ENCODE measurements at places on chromosomes 3 and 15.

DNA sequence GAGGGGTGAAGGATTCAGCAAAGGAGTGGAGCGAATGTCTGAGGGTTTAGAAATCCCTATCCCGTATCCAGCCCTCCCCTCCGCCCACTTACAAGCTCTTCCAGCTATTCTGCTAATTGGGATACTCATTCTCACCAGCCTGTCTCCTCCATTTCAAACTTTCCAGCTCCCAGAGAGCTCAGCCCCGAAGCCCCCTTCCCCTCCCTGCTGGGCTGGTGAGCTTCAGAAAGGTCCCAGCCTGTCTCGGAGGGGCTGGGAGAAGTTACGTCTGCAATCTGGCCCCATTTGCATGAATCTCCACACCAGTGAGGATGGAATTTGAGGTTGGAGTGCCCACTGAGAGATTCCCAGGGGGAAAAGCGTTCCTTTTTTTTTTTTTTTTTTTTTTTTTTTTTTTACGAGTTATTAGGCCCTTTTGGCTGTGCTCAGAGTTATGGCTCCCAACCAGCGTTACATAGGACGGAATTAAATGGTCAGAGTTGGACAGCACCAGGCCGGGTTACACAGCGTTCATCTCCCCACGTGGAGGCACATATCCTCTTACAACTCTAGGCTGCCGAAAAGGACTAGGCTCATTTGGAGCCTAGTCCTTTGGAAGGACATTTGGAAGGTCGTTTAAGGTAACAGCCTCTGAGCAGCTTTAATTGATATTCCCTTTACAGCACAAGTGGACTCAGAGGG lies 34.6 kb downstream of the FGD5 start:
- H3K4me3 ChIP-seq, result no peak overlapping the region
- peak overlapping the region; percentile 71 for H3K27ac ChIP-seq
- peaks cover 28% of the 10 kb centered on the region for H3K4me1 ChIP-seq
- DNase-seq, result no peak
- H3K36me3 ChIP-seq, result no peaks in the 10 kb centered on the region

DNA sequence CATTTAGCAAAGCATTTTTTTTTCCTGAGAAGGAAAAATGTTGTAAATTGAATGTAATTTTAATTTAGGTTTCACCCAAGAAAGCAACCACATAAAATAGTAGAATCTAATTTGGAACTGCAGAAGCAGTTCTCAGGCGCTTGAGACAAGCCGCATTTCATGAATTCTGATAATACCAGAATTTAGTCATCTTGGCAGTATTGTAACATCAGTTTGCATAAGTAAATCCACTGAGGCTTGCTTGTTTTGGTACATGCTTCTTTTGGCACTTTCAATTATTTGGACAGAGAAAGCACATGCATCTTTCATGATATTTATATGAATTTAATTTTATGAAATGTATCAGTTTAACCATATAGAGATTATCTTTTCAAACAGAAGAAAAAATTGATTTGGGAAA lies 389.7 kb upstream of the ROBO1 start:
- H3K4me1 ChIP-seq, result no peaks in the 10 kb centered on the region
- no peak overlapping the region for H3K4me3 ChIP-seq
- no peak for DNase-seq
- no peak overlapping the region for H3K27ac ChIP-seq
- H3K27me3 ChIP-seq, result no peaks in the 10 kb centered on the region

DNA sequence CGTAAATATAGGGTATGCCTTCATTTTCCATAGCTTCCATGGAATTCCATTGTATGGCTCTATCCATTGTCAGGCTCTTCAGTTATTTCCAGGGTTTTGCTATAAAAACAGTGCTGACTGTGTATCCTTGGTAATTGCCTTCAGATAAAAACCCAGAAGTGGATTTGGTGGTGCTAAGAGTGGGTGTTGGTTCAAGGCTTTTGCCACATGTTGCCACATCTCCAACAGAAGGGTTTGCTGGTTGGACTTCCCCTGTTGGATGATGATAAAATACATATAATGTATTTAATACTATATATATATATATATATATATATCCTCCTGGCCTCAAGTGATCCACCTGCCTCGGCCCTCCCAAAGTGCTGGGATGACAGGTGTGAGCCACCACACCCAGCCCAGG lies 97.8 kb downstream of the FLNB start:
- peaks cover 76% of the 10 kb centered on the region for H3K36me3 ChIP-seq
- H3K27ac ChIP-seq, result no peak overlapping the region
- no peak for DNase-seq

DNA sequence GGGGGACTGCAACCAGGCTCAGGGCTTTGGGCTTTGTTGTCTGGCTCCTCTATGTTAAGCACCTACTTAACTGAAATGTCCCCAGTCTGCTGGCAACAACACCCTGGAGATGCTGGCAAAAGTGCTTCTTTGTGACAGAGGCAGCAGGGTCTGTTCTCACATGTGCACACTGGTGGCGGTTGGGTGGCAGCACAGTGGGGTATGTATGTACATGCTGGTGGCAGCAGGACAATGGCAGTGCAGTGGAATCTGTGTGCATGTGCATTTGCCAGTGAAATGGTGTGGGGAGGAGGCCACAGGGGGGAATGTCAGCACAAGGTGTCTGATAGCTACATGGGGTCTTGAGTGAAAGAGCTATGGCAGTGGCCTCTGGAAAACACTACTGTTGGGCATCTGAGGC lies 830.3 kb downstream of the DIPK2A start:
- H3K27me3 ChIP-seq, result no peaks in the 10 kb centered on the region
- H3K27ac ChIP-seq, result no peak overlapping the region
- H3K4me3 ChIP-seq, result no peak overlapping the region
- no peak for DNase-seq

GRCh38 chr3:102727340-102727739 lies 292.5 kb downstream of the ZPLD1 start:
- H3K27ac ChIP-seq, result no peak overlapping the region
- no peaks in the 10 kb centered on the region for H3K4me1 ChIP-seq
- DNase-seq, result no peak
- no peak overlapping the region for H3K4me3 ChIP-seq
- H3K36me3 ChIP-seq, result 0 out of 2 replicates have a peak, but pooled peaks cover under 1% of the 10 kb centered on the region

DNA sequence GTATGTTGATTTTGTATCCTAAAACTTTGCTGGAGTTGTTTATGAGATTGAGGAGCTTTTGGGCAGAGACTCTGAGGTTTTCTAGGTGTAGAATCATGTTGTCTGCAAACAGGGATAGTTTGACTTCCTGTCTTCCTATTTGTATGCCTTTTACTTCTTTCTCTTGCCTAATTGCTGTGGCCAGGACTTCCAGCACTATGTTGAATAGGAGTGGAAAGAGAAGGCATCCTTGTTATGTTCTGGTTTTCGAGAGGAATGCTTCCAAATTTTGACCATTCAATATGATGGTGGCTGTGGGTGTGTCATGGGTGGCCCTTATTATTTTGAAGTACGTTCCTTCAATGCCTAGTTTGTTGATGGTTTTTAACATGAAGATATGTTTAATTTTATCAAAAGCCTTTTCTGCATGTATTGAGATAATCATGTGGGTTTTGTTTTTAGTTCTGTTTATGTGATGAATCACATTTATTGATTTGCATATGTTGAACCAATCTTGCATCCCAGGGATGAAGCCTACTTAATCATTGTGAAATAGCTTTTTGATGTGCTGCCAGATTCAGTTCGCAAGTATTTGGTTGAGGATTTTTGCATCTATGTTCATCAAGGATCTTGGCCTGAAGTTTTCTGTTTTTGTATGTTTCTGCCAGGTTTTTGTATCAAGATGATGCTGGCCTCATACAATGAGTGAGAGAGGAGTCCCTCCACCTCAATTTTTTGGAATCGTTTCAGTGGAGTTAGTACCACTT lies 188.1 kb downstream of the MINAR1 start:
- no peak overlapping the region for H3K4me3 ChIP-seq
- H3K36me3 ChIP-seq, result no peaks in the 10 kb centered on the region
- H3K4me1 ChIP-seq, result no peaks in the 10 kb centered on the region
- DNase-seq, result no peak

DNA sequence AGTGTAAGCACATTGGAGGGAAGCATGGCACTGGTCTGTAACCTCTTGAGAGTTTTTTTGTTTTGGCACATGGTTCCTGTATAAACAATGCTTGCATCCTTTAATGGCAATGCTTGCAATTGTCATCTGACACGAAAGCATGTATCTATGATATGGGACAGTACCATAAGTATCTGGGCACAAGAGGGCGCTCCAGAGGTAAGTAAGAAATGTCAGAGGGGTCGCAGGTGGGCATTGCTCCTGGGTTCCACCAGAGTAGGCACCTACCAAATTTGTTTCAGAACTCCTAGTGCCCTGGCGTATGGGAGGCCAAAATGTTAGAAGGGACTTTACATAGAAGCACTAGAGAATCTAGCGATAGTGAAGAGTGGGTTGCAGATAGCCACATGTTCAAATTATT lies 58.7 kb upstream of the BCHE start:
- H3K4me3 ChIP-seq, result no peak overlapping the region
- DNase-seq, result peak; percentile 85
- no peak overlapping the region for H3K27ac ChIP-seq
